ENCODE measurements at places on chromosomes 1 and 21. TPM values are rescaled to one million over a fixed set of nuclear protein-coding genes. Genes with fewer than 3 reads are reported as not detected.

GJA4 gene
- total RNA-seq = not detected

AQP10 gene
- total RNA-seq = not detected

S100A9 gene
- total RNA-seq = 2.3 TPM

- no peak for DNase-seq
Measured at GRCh38 chr1:186291271-186291670, 83.8 kb downstream of the TPR start.

- no peak for DNase-seq
Measured at GRCh38 chr1:25049190-25049589, 119.1 kb upstream of the RUNX3 start.

- DNase-seq = no peak
Measured at GRCh38 chr21:38850277-38850951, 44.7 kb downstream of the ETS2 start.

DNA sequence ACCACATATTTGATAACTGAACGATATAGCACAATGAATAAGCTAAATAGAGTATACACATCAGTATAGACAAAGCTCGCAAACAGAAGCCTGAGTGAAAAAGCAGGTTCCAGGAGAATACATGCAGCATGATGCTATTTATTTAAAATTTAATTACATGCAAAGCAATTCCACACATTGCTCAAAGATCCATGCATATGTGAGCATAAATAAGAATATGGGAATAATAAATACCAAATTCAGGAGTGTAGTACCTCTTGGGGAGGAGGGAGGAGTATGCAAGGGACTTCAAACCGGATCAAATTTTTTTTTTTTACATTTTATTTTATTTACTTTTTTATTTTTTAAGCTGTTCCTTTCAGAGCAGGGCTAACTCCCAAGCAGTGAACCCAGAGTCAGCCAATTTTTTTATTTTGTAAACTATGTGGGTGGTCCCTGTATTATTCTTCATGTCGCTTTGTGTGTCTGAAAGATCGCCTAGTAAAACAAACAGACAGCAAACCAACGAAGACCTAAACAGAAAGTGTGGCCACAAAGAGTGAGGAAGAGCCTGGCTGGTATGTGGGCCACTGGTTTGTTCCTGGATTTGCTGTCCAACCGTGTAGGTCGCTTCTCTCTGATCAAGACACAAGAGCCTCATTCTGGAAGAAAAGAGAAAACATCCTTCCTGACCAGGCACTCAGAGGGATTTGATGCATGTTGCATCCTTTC is 4.2 kb upstream of the SHISAL2A start:
- no peak for DNase-seq

DNA sequence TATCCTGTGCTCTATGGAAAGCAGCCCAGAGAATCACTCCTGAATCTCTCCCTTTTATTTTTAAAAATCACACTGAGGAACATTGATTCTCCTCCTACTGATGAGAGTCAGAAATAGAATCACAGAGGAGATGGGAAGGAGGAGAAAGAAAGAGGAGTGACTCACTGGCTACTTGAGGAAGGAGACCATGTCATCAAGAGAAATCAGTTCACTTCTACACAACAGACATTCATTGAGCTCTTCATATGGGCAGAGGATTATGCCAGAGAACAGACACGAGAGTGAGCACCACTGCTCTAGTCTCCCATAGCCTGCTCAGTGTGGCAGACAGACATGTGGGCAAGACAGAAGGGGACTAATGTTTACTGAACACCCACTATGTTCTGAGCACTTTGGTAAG is 44.2 kb downstream of the RAB3B start:
- no peak for DNase-seq

- DNase-seq = no peak
Measured at GRCh38 chr1:198771563-198772153, 132.8 kb downstream of the PTPRC start.

- DNase-seq = no peak
Measured at GRCh38 chr1:228213917-228214808, 6.3 kb downstream of the OBSCN start.

- DNase-seq = no peak
Measured at GRCh38 chr21:45306453-45306831, 18.7 kb upstream of the POFUT2 start.

Measured in CD8-positive, alpha-beta memory T cell (primary cell).